Naive thymus-derived CD4-positive, alpha-beta T cell (primary cell): ENCODE measurements at places on chromosomes 7 and 10.
A peak's percentile ranks its signal among the peaks of the same experiment; 100 is the strongest.

- DNase-seq = no peak
These were observed 43.1 kb downstream of the MAGI2 start for GRCh38 chr7:79410345-79410744.

DNA sequence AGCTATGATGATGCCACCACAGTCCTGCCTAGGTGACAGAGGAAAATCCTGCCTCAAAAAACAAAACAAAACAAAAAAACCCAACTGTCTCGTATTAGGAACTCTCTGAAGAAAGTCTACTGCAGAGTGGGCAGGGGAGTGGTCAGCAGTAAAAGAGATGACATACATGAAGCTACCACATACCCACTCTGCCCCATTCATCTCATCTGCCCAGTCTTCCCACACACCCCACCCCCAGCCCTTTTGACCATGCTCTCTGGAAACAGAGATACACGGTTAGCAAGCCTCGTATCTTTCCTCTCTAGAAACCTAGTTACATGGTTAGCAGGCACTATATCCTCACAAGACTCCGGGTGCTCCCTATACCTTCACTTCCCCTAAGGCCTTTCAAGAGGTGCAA is 8.3 kb downstream of the SLC37A3 start:
- no peak for DNase-seq

GRCh38 chr7:128025380-128025779 is 5.9 kb downstream of the LRRC4 start:
- no peak for DNase-seq

GRCh38 chr10:74825371-74826141 is 844 bp upstream of the KAT6B start:
- peak; percentile 67 for DNase-seq

DNA sequence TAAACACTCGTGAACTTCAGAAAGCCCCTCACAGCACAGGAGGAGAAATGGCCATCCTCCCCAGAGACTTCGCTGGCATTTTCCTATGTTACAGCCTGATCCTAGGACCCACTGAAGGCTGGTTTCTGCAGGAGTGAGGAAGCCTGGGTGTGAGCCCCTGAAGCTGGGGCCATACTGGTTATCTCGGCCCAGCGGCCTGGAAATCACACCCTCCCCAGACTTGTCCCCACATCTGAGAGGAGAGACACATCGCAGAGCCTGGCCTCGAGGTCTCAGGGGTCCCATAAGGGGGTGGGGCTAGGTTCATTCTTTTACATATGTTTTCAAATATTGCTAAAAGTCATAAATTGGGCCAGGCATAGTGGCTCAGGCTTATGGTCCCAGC is 17.5 kb upstream of the RET start:
- no peak for DNase-seq

DNA sequence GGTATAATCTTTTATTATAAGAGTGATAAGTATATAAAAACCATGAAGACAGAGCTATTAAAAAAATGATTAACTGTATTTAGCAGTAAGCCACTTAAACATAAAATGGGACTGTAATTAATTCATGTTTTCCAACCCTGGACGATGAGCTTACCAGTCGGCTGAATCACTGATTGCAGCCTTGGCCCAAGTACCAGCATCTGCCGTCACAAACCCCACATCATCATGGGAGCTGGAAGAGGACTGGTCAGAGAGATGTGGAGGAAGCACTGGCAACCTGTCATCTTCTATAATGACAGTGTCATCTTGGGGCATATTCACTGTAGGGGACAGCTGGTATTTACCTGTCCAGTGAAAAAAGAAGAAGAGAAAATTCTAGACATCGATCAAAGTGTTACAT is 473.6 kb downstream of the PARD3 start:
- DNase-seq = no peak

- DNase-seq = no peak
These were observed 194.3 kb downstream of the ELFN1 start for GRCh38 chr7:1864161-1864940.

DNA sequence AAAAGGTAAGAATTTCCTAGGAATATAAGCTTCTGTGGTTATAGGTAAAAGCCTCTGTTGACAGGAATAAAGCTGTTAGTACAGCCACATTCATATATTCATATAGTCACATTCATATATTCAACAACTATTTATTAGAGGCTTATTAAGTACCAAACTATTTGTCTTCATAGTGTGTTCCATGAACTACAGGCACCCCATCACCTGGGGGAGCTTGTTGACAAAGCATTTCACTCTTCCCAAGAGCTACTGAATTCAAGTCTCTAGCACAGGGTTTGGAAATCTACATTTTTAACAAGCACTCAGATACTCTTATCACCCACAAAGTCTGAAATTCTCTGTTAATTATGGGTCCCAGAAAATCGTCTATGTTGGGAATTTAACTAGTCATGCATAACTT is 110.6 kb downstream of the RNLS start:
- no peak for DNase-seq

DNA sequence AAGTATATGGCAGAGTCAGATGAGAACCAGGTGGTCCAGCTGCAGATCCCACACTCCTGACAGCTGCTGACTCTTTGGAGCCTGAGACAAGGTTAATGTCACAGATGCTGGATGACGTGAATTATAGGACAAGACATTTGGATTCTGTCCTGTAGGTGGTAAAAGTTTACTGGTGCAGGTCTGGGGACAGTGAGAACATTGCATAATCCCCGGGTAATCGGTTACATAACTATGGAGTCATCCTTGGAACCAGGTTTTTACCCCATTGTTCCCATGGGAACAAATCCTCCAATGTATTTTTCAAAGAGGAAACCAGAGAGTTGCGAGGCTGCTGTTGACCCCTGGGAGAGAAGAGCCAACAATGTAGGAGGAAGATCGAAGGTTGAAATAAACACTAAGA is 27.5 kb upstream of the ZCCHC24 start:
- no peak for DNase-seq

- no peak for DNase-seq
These were observed 6.0 kb upstream of the GNB2 start for GRCh38 chr7:100667331-100668068.

DNA sequence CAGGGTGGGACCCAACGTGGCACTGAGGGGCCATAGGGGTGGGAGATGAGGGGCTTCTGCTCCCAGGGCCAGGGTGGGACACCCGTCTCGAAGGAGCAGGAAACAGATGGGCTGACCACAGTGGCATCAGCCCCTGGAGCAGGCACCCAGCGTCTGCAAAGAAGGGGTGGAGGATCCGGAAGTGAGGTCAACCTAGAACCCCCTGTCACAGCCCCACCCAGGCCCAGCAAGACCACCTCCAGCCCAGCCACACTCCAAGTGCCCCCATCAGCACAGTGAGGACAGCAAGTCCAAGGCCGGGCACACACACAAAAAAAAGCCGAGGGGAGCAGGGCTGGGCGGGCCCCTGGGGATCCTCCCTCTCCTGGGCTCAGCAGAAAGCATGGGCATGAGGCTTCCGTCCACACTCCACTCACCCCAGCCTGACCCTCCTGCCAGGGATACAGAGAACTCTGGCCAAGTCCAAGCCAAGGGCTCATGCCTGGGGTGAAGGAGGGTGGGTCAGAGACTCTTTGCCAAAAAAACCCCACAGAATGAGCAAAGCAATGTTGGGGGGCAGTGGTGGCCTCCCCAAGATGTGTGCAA is 111.0 kb downstream of the FOXL3 start:
- DNase-seq = no peak

- no peak for DNase-seq
These were observed 275.4 kb upstream of the NEBL start for GRCh38 chr10:21172542-21172929.

- DNase-seq = no peak
These were observed 359.3 kb downstream of the PCLO start for GRCh38 chr7:82803411-82803810.

GRCh38 chr10:104449391-104449790 is 95.8 kb downstream of the CFAP58 start:
- no peak for DNase-seq

DNA sequence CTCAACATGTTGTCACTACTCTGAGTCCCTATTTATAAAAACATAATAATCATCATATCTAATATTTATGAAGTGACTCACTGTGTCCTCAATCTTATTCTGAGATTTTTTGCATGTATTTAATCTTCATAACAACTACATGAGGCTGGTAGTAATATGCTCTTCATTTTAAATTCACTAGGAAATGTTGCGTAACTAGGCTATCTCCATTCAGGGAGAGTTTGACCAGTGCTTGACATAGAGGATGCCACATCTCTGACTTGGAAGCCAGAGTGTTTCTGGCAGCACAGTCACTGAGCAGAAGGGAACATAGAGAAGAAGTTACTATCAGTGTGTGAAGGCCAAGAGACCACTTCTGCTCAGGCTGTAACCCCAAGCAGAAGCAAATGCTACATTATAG is 88.9 kb downstream of the FAM13C start:
- DNase-seq = no peak

- no peak for DNase-seq
These were observed 799 bp downstream of the VAX1 start for GRCh38 chr10:117137031-117137910.

- DNase-seq = no peak
These were observed 2.8 kb downstream of the GIMAP5 start for GRCh38 chr7:150740053-150740452.

DNA sequence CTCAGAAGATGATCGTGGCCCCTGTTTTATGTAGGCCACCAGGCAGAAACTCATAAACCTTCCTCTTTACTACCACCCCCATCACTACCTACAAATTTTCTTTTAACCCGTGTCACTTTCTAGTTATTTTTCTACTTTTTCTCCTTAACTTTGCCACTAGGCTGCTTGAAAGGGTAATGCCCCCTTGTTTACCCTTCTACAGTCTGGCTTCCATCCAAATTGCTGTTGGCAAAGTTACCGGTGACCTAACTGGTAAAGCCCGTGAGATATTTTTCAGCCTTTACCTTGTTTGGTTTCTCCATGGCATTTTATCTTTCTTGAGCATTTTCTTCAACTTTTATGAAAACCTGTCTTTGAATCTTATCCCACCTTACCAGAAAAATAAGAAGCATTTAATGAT is 153.0 kb downstream of the WNT2 start:
- DNase-seq = no peak

GRCh38 chr7:20330928-20331909 is 519 bp downstream of the ITGB8 start:
- DNase-seq = no peak

DNA sequence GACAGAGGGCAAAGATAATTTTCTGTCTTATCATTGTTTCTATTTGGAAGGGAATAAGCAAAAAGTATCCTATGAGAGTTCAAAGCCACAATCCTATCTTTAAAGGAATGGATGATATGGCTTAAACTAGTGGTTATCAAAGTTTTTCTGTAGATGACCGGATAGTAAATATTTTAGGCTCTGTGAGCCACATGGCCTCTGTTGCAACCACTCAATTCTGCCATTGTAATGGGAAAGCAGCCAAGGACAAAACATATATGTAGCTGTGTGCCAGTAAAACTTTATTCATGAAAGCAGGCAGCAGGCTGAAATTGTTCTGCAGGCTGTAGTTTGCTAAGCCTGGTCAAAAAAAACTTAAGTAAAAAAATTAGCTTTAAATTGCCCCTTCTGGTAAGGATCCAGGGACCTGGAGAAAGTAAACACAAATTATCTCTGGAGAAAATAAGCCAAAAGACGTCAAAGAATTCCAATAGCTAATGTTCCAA is 73.3 kb downstream of the THSD7A start:
- DNase-seq = no peak

- no peak for DNase-seq
These were observed 2.5 kb downstream of the HMX2 start for GRCh38 chr10:123150271-123150985.

DNA sequence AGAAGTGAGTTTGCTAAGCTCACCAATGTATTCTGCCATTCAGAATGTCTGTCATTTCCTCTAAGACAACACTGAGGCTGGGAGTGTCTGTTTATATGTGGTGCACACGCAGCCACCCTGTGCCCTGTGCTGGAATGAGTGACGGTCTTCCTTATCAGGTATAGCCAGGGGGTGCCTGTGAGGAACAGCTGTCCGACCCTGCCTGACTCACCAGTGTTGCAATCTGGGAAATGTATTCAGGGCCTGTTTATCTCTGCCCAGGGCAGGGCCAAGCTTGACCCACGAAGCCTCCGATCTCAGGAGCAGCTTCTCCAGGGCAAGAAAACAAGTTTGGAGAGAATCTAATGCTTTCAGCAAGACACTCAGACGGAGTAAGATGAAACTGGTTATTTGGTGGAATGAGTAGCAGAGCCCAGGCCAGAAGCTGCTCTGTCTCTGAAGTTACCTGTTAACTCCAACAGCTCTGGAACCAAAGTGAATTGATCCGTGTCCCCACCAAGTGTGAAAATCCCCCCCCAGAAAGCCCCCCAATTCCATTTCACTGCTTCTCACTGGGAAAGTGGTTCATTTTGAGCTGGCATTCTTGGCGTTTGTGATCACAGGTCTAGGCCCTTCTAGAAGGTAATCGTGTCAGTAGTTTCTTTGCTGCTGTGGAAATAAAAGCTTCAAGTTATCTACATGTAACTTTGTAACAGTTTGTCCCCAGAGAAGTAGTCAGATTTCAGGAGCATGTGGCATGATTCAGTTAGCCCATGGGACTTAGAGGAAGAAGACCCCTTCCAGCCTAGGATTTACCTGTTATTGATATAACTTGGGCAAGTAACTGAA is 6.1 kb upstream of the UBE2H start:
- DNase-seq = no peak
